ENCODE measurements at places on chromosomes 11 and 22.
A peak's percentile ranks its signal among the peaks of the same experiment; 100 is the strongest.

DNA sequence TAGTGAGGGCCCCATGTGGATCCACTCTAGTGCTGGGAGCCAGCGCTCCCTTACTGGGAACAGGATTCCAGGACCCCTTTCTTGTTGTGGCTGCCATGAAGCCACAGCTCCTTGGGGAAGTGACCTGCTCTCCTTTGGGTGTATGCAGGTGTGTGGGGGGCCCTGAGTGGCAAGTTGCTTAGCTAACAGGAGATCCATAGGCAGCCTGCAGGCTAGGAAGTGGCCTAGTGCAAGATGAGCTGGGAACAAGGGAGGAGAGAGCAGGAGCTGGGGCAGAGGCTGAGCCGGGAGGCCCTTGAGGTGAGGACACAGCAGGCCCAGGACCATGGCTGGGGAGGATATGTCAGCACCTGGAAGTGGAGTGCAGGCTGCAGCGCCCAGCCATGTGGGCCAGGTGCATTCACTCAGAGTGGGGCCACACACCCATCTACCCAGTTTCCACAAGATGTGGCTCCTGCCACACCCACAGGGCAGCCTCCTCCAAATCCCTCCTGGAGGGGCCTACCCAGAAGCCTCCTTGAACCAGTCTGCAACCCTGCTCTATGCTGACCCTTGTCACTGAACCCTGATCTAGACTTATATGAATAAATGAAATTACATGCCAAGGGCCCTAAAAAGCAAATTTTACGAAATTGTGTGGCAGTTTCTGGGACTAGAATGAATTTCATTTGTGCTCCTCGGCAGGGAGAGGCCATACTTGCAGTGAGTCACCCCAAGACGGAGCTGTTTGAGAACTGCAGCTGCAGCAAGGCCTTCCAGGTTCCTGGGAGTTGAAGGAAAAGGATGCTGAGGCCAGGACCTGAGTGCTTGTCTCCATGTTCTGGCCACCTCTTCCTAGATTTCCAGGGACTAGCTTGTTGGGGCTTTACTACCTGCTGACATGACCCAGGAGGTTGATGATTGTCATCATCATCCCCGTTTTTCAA, 3.2 kb downstream of the THAP7 start:
- no peak for DNase-seq

DNA sequence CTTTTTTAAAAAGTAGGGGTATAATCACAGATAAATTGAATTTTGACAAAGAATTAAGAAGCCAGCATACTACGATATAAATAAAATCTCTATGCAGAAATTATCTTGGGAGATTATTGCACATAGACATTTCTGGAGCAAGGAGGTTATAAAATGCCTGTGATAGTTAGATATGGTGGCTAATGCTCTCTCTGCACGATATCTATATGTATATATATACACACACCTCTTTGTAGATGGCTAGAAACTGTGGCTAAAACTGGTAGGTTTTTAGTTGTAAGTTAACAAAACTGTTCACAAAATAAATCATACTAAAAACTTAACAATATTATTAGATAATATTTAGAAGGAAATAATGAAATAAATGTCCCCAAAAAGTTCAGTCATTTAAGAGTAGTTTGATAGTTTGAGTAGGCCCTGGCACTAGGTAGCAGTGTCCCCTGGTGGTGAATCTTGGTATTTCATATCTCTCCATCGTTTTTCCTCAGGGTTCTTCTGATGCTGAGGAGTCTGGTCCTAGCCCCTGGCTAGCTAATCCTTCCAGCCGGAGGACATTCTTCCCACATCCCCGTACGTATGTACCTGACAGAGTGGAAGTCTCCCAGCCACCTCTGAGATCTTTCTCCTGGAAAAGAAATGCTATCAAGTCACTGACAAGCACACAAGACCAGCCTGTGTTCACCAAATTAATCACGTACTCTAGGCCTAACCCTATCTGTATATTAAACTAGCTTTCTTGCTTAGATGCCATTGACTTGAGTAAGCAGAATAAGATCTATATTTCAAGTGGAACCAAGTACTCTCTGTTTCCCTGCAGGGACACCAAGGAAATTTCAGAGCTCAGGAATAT, 32.2 kb downstream of the ART5 start:
- DNase-seq: no peak

DNA sequence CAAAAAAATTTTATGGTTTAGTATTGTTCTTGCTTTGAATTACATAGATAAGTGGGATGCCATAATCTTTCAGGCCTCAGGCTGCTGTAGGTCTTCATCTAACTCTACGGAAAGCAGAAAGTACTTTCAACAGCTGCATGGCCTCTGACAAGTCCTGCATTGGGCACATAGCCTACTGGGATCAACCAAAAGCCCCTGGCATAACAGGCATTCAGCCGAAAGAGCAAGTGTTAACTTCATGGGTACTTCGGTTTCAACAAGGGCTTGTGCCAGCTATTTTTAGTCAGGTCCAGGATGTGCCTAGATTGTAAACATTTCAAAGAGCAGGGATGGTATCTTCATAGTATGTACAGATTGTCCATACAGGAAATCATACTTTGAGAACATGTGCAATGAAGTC, 3.1 kb downstream of the SLN start:
- no peak for DNase-seq

DNA sequence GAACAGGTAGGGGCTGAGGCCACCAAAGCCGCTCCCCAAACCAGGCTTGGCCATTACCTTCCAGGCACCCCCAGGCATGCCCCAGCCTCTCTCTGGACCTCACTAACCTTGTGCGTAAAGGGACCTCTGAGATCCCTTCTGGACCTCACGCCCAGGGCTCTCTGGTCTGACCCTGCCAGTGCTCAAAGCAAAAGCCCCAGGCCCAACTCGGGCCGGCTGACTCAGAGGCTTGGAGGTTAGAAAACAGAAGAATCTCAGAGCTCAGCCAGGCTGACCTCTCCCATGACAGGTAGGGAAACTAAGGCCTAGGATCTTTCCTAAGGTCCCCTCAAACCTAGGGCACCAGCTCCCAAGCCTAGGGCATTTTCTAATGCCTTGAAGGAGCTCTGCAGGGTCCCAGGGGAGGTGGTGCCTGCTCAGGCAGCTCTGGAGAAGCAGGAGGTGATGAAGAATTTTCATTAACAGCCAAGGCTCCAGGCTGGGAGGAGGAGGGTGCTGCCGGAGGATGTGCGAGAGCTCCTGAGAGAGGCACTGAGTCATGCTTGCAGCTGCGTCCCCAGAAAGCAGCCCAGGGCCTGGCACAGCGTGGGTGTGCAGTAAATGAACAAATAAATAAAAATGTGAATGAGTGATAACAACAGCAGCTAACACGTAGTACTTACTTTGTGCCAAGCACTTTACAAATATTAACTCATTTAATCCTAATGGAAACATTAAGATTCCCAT, 25.6 kb downstream of the ARRB1 start:
- peak; percentile 54 for DNase-seq

DNA sequence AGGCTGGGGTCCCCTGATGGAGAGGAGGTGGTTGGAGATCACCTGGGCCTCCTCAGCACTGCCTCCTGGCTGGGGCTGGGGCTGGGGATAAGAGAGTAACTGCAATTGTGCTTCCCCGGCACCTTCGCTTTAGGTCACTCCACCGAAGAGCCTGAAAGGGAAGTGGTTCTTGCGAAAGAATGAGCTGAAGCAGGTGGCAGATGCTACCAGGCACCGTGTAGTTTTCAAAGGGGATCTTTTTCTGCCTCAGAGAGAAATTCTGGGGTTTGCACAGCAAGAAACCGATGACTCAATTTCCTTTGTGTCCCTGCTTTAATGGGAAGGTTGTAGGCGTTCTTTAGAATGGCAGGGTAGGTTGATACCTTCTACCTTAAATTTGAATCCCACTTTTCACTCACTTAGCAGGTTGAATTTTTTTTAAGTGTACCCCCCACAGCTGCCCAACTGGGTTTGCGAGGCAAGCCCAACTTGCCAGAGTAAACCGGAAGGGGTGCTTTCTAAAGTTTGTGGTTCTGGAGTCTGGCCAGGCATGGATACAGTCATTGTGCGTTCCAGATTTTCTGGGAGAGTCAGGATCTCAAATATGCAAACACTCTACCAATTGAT, 5.3 kb downstream of the CD44 start:
- DNase-seq: no peak

DNA sequence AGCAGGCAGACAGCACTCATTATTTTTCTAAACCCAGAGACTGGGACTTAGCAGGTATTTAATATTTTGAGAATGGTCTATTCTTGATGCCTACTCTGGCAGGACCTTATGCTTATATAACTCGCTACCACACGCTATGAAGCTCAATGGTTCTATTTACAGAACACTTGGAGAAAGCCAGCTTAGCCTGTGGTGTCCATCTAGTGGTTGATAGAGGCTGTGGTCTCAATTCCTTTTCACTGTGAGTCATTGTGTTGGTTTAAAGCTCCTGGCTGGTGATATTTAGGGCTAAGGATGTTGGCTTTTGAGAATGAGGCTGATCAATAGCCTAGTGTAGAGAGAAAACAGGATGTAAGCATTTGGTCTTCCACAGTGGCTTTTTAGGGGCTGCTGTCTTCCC, 206.4 kb downstream of the DBX1 start:
- DNase-seq: no peak

- no peak for DNase-seq
Measured at GRCh38 chr11:19802773-19803293, 90.2 kb downstream of the NAV2 start.

DNA sequence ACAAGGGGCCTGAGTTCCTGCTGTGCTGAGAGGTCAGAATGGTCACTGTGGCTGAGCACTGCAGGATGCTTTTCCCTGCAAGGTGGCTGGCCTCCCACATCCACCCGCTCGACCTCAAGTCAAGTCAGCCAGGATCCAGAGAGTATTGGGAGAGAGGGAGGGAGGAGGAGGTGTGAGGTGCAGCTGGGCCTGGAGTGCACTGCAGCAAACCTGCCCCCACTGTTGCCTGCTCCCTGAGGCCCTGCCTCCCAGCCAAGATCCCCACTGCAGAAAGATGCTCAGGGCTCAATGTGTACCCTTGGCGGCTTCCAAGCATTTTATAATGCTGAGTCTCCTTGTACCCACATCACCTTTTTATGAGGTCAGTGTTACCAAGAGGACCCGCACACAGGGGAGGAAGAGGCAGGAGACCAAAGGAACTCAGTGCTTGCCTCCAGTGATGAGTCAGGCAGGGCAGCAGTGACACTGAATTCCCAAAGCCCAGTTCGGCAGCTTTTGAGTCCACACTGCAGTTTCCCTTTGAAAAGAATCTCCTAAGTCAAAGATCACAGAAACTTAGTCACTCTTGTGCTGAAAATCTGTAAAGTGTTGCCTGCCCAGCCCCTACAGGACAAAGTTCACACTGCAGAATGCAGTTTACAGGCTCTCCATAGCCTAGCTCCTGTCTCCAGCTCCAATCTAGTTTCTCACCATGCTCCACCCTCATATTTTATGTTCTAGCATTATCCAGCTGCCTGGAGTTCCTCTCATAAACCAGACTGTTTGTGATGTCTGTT, 3.1 kb downstream of the ENDOD1 start:
- no peak for DNase-seq

GRCh38 chr11:16899708-16900303, 114.4 kb downstream of the PLEKHA7 start:
- DNase-seq: no peak

- no peak for DNase-seq
Measured at GRCh38 chr22:17769716-17770082, 4.6 kb downstream of the BID start.

DNA sequence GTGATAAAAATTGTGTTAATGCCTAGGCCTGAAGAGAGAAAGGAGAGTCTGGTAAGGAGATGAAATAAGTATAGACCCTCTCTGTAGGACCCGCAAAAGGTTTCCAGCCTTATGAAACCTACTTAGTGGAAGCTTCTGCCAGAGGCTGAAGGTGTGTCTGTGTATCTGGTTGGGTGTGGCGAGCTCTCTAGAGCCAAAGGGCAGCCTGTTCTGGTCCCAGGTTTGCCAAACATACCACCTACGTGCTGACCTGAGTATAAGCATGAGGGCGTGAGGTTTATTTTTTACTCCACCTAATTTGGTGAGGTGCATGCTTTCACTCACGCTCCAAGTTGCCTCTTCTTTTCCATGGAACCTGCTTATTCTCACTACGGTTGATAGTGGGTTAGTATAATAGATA, 5.6 kb downstream of the CSTPP1 start:
- no peak for DNase-seq

DNA sequence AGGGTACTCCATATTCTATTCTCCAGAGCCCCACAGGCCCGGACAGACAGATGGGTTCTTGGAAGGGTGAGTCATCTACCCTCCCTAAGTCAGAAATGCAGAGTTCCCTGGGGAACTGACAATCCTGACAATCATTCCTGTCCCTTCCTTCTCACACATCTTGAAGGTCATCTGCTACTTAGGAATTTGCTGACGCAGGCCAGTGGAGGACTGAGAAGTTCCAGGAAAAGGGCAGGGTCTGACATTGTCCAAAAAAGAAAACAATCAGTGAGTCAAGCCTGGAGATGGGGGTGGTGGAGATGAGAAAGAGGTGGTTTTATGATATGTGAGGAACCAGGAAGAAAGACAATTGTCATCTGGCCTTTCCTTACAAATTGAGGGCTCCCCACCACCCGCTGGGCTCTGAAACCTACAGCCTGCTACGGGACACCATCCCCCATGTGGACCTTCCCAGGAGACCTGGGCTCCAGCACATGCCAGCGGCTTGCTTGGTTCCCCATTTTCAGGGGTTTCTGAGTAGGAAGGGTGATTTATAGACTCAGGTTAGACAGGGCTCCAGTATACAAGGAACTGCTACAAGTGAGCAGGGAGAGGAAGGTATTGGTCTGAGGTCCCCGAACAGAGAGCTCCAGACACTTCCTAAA, 12.9 kb downstream of the CD59 start:
- no peak for DNase-seq

DNA sequence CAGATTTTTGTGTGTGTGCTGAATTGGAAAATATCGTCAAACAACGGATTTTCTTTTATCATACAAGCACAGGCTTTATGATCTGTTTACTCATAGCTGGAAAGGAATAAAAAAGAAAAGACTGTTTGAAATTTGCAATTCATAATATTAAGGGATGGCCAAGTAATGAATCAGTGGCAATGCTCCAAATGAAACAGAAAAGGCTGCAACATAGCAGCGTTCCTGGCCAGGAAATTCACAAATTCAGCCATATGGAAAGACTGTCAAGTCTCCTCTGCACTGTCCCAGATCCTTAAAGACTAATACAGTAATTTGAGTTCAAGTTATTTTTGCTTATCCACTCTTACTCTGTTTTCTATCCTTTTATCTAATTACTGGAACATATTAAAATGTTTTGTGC, 98.2 kb downstream of the MSANTD4 start:
- DNase-seq: no peak

DNA sequence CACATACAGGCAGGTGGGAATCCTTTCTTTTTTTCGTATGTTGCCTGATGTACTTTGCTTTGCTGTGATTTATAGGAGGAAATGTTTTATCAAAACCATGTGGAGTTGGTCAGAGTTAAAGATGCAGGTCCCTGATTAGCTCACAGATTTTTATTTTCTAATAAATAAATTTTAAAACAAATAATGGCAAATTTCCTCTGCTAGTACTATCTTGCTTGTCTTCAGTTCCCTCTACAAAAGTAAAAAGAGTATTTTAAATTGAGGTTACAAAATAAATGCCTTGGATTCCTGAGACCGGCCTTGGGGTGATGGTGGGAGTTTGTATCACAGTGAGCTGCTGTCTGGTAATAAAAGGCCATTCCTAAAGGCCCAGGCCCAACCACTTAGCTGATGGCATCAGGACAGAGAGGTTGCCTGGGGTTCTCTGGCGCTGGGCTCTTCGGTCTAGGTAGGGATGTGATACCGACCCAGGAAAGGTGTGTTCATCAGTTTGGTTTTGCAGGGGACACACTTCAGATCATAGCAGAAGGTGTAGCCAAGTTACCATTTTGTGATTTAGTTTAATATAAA, 129.0 kb downstream of the TBC1D22A start:
- no peak for DNase-seq

All from anterior cingulate cortex (tissue), 58 donors.